ENCODE measurements at places on chromosomes 5 and 9.

GRCh38 chr9:130092910-130093309 is 39.2 kb downstream of the GPR107 start:
- no peak for DNase-seq

GRCh38 chr9:127130661-127131538 is 8.5 kb upstream of the ANGPTL2 start:
- DNase-seq = peak; percentile 94

- DNase-seq = no peak
These were observed 37.1 kb downstream of the VAV2 start for GRCh38 chr9:133954862-133955529.

DNA sequence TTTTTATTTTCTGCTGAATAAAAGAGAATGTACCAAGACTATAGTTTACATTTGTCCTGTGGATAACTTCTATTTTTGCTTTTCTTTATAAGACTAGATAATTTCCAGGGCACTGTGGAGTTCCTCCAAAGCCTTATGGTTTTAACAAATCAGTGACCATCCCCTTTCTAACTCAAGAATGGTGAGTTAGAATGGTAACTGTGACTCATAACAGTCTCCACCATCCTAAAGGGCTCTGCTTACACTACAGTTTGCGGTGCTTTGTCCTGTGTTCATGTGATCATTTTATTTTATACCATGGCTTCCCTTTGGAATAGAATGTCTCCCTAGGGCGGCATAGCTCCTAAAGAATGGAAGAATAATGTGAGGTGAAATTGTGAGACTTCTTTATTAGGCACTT is 30.2 kb downstream of the WDR36 start:
- DNase-seq = no peak

- DNase-seq = no peak
These were observed 6.5 kb downstream of the HK3 start for GRCh38 chr5:176892663-176893062.

DNA sequence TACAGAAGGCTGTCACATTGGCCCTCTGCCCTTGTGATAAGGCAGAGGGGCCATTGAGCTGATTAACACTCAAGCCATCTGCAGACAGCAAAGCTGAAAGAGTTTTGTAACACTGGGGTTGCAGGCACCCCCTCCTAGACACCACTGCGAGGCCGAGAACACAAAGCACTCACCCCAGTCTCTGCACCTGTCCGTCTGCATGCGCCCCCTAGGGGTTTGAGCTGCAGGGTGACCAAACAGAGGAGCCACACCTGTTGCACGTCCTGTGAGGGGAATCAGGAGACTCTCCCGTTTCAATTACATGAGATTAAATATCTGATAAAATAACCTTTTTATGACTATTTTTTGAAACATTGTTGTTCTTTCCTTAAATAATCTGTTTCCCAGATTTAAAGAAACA is 1180.4 kb downstream of the CDH9 start:
- no peak for DNase-seq

- peak; percentile 83 for DNase-seq
These were observed 47.4 kb downstream of the VAV2 start for GRCh38 chr9:133944746-133945135.

DNA sequence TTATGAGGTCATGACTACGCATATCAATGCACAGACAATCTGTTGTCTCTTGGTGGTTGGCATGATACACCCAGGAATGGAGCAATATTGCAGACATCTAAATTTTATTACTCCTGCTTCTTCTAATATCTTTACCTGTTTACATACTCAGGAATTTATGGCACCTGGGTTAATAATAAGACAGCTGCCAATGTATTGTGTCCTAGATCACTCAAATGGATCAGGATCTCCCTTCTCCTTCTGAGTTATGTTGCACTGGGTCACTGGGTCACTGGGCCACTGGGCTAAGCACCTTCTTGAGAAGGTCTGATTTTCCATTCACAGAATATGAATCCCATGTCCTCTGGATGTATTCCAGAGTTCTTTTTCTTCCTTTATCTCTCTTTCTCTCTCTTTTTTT is 41.8 kb downstream of the CCL28 start:
- DNase-seq = no peak

DNA sequence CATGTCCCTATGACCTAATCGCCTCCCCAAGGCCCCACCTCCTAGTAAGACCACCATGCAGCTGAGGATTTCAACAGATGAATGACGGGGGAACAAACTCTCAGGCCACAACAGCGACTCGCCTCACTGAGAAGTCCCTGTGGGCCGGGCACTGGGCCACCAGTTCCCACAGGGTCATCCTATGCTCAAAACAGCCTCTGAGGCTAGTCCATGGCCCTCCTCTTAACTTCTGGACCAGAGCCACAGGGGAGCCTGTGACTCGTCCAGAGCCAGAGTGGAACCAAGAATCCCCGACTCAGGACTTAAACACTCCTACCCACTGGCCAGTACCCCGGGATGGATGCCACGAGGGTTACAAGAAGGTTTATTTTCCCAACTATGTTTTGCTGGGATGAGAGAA is 12.3 kb downstream of the GFPT2 start:
- DNase-seq = no peak

DNA sequence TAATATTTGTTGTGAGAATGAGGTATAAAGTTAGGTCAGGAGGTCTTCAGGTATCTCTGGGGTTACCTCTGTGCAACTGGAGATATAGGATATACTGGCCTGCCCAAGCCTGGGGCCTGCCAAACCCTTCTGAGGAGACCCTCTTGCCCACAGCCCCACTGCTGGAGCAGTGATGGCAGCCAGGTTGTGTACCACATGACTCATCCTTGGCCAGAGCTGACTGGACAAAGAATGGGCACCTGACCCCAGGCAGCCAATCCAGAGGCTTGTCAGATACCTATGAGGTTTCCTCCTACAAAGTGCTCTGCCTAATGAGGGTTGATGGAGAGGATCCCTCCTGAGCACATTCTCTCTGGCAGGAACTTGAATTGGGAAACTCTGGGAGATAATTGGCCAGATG is 56.1 kb upstream of the TBC1D2 start:
- no peak for DNase-seq

DNA sequence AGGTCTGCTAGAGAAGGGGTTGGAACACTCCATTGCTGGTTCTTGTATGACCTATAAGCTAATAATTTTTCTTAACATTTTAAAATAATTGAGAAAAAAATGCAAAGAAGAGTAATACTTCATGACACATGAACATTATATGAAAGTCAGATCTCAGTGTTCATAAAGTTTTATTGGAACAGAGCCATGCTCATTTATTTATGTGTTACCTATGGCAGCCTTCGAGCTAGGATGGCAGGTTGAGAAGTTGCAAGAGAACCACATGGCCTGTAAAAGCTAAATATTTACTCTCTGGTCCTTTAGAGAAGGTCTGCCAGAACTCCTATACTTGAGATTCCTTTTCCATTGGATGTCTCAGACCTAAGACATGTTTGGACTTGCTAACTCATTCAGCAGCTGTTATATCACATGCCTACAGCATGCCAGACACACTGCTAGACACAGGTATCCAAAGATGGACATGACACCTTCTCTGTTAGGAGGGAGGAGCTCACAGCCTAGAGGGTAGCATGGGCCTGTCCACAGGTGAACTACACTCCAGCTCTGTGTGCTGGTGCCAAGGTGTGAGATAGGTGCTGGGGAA is 304.3 kb downstream of the ARHGAP26 start:
- DNase-seq = no peak

DNA sequence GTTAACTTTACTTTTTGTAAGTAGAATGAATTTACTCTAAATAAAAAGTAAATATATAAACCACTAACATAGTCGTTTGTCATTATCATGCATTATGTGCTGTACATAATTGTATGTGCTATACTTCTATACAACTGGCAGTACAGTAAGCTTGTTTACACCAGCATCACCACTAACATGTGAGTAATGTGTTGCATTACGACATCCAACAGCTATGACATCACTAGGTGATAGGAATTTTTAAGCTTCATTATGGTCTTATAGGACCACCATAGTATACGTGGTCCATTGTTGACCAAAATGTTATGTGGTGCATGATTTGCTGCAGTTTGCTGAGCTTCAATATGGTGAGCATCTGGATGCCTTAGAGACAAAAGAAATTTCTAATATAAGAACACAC is 819.1 kb upstream of the GRAMD2B start:
- DNase-seq = no peak

DNA sequence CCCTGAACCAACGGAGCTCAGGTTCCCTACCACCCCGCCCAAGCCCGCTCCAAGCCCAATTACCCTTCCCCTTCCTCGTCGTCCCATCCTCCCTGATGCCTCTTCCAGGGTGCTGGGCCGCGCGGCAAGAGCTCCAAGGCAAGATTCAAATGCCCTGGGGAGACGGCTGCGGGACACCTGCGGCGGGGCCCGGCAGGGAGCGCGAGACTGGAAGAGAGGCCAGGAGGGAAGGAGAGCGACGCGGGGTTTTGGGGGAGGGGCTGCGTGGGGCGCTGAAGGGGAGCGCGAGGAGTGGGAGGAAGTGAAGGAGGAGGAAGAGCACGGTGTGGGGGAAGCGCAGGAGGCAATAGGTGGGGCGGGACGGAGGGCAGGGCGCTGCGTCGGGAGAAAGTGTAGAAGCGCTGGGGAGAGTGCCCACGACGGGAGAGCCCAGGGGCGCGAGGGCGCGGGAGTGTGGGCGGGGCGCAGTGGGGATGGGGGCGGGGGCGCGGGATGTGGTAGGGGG is 975 bp upstream of the NXNL2 start:
- no peak for DNase-seq

GRCh38 chr5:159978358-159978757 is 30.6 kb upstream of the TTC1 start:
- no peak for DNase-seq

DNA sequence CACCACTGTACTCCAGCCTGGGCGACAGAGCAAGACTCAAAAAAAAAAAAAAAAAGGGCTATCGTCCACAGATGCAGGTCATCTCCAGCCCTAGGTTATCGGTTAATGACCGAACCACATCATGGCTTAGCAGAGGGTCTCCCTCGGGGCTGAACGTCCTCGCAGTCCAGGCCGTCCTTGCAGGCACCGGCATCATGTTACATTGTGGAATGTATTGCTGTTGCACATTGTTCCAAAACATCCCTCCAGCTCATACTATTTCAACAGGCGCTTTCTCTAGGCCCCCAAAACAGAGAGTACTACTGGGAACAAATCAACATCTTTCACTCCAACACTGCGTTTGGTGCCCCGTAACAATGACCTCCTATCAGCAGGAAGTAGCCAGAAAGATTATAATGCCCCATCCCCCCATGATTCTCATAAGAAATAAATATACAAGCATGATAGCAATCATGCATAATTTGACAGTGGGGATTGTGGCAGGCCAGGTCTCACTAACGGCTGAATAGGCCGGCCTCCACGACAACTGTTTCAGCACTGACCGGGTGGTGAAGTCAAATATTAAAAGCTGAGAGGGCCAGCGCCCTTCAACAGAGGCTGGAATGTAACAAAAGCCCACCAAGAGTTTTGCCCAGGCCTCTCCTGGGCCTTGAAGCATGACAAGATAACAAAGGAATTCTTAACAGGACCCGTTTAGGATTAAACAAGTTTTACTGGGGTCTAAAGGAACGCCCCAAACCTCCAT is 1.1 kb upstream of the LCN9 start:
- peak; percentile 11 for DNase-seq

- DNase-seq = peak; percentile 22
These were observed 10.4 kb downstream of the CCL28 start for GRCh38 chr5:43401827-43402226.

DNA sequence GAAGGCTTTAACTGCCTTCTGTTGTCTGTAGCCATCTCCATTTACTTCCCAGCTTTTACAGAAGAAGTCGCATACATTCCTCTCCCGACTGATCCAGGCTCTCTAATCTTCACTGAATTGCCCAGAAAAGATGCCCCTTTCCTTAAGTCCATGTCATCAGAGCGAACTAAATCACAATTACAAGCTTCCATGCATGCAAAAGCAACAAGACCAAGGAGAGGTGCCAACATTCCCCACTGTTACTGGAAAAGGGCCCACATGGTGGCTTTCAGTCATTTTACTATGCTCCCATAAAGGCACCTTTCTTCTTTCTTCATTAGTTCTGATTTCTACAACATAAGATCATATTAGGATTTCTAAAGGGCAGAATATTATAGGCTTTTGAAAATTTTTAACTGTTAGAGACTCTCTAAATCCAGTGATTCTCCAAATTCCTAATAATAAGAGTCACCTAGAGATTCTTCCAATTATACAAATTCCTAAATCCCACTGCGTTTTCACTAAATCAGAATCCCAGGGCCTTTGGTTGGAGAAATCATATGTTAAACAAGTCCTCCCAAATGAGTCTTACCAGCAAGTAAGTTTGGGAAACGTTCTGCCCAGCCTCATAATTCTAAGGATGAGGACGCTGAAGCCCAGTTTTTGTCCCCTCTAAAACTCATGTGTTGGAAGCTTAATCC is 17.0 kb upstream of the ZFR start:
- no peak for DNase-seq

GRCh38 chr9:107214381-107214780 is 68.7 kb upstream of the RAD23B start:
- DNase-seq = no peak

GRCh38 chr5:73352649-73353230 is 95.8 kb downstream of the FOXD1 start:
- DNase-seq = no peak

DNA sequence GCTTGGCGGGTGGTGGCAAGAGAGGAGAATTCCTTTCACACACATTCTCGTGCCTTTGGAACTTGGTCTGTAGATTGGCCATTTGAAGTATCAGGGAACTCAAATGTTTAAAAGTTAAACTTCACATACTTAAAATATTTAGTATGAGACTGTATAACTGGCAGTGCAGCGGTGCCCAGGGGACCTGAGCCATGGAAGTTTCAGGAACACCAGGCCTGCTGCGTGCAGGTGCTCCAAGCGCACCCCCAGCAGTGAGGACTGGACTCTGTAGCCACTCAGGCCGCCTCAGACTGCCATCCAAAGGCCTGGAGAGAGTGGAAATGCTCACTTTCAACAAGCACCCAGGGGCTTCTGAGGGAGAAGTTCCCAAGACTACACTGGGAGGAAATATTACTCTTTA is 273.5 kb upstream of the IRX2 start:
- no peak for DNase-seq

GRCh38 chr9:86828631-86829030 is 118.7 kb downstream of the GAS1 start:
- DNase-seq = no peak

GRCh38 chr5:39970117-39970798 is 545.5 kb upstream of the DAB2 start:
- no peak for DNase-seq

DNA sequence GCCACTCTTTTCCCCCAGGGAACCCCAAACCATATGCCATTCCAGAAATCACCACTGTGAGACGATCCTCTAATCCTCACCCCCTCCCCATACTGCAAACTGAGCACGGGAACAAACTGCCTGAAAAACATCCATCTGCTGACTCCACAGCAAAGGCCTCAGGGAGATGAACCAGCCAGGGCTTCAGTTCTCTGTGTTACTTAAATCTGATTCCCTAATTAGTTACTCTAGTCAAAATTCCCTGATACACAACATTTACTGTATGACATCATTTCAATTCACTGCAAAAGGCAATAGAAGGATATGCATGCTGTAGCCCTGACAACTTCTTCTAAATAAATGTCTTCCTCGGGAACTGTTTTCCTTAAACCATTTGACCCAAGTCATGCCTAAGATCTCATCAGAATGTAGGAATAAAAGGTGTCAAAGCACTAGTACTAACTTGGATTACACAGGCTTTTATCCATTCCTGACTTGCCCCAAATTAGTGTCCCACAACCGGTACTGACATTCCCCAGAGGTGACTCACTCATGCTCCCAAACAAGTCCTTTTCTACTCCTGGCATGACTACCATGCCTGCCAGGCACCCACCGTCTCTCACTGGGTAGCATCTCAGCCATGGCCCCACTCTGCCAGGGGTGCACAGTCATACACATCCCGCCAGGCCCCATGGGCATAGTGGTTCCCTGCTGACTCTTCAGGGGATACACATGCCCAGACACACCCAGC is 35.0 kb downstream of the MTX3 start:
- peak; percentile 26 for DNase-seq
